NCI-H1436 treated with DMSO at 0.1 percent for 48 hours (cell line): ENCODE measurements at places on chromosomes 6 and 20.

GRCh38 chr6:14721103-14721758 lies 524.6 kb upstream of the JARID2 start:
- no peak for DNase-seq

DNA sequence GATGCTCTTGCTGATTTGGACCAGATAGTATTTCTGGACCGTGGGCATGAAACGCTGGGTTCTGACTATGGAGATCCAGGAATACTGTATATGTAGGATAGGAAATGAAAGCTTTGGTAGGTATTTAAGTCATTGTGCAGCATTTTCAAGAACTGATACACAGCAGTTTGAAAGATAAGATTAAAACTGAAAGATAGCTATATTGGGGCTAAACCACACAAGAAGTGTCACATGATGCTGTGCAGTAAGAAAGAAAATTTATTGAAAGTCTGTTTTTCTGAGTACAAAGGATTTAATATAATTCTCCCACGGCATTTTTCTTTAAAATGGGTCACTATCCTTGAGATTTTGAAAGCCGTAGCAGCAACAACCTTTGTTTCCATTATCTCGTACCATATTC lies 305 bp downstream of the IL17A start:
- DNase-seq: no peak

DNA sequence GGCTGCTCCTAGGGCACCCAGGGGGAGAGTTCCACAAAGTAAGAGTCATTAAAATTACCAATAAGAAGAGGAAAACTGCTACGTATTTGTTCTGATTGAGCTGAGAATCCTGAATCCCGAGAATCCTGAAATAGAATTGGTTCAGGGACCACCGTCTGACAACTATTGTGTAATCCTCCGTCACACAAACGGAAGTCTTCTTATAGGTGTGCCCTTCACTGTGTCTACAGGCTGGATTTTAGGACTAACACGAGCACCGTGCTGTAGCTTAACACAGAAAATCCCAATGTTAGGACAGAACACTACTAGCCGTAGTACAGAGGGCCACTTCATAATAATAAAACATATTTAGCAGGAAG lies 50.6 kb upstream of the RNF182 start:
- DNase-seq: no peak

DNA sequence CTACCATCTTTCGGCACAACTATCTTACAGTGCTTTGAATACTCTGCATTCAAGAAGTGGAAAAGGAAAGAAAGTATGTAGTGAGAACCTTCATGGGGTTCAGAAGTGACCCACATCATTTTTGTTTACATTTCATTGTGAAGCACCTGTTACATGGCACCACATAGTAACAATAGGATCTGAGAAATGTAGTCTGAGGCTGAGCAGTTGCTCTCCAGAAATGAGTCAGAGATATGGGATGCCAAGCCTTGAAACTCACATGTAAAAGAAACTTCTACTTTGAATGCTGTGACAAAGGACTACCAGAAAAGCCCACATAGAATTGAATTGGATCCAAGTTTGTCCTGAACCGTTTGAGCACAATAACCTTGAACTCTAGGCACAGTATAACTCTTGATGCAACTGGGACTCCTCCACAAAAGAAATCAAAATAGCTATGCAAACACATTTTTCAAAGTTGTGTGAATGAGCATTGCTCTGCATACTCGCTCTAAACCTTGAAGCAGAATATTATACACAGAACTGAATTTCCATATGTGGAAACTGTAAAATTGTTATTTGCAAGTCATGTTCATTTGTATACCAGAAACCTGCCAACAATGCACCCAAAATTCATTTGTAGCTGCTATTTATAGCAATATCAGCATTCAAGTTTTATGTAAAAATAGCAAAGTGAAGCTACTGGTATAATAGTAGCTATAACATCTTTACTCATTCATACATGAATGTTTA lies 400.9 kb upstream of the POU3F2 start:
- no peak for DNase-seq

- DNase-seq: no peak
Measured at GRCh38 chr6:68760485-68760884, 125.4 kb downstream of the ADGRB3 start.

DNA sequence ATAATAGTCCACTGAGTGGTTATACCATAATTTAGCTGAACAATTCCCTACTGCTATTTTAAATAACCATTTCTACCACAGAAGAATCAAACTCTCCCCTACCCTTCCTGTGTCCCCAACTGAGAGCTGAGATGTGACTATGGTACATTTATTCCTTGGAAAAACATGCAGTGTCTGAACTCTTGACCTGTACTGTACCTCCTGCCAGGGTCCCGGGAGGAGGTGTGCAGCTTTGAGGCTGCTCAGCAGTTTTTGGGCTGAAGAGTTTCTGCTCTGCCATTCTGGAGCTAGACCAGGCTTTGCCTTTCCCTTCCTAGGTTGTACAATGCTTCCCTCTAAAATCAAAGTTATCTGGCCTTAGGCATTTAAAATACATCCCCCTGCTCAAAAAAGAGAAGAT lies 275.1 kb upstream of the SGK1 start:
- no peak for DNase-seq

DNA sequence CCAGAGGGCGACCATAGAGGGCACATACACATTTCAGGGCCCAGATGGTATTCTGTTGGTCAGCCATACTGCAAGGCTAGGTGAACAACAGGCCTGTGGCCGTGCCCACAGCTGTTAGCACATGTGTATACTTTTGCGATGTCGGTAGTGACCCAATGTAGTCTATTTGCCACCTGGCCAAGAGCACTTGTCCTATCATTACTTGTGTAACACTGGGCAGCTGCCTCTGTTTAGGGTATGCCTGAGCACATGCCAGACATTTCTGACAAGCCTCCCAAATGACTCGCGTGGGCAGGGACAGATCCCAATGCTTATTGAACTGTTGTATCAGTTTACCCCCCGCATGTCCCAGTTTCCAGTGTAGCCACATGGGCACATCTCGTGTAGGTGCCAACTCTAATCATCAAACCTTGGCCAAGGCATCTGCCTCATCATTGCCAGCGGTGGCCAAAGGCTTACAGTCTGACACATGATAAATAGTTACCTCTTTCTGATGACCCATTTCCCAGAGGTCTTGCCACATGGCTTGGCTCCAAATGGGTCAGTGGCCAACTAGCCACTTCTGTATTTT lies 74.4 kb upstream of the FBXL4 start:
- no peak for DNase-seq

DNA sequence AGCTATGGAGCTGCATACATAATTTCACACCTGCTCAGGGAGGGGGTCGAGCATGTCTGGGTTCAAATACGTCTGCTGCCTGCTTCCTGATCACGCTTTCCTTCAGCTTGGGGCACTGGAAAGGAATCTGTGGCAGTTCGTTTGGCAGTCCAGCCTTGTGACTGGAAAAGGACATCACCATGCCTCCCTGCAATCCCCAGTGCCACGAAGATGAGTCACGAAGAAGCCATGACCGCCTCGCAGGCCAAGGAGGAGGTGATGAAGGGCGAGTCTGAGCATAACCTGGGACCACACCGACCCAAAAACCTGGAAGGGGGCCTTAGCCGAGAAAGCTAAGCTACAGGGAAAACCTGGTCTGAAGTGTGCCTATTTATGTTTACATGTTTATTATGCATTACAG lies 13.1 kb downstream of the JAG1 start:
- no peak for DNase-seq

GRCh38 chr20:18613553-18613952 lies 25.7 kb downstream of the DTD1 start:
- no peak for DNase-seq

DNA sequence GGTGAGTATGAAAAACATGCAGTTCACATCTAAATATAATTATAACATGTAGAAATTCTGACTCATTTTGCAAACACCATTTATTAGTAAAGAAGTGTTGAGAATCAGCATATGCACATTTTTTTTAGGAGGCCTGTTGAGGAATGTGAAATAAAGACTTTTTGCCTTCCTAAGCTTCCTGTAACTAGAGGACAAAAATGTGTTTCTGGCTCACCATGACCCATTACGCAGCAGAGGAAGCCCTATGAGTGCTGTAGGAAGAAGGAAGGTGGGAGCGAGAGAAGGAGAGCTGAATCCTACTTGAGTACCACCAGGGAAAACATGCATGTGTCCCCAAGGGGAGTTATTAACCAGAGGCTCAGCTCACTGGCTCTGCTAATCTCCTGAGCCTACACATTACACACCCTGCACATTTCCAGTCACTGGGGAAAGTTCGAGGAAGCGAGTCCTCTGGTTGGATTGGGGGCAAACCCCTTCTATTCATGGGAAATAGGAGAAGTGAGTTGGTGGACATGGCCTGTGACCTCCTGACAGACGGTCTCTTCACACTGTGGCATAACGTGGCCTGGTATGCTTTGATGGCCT lies 540.5 kb upstream of the JAG1 start:
- DNase-seq: no peak

- no peak for DNase-seq
Measured at GRCh38 chr6:43250992-43251373, 7.7 kb downstream of the TTBK1 start.

DNA sequence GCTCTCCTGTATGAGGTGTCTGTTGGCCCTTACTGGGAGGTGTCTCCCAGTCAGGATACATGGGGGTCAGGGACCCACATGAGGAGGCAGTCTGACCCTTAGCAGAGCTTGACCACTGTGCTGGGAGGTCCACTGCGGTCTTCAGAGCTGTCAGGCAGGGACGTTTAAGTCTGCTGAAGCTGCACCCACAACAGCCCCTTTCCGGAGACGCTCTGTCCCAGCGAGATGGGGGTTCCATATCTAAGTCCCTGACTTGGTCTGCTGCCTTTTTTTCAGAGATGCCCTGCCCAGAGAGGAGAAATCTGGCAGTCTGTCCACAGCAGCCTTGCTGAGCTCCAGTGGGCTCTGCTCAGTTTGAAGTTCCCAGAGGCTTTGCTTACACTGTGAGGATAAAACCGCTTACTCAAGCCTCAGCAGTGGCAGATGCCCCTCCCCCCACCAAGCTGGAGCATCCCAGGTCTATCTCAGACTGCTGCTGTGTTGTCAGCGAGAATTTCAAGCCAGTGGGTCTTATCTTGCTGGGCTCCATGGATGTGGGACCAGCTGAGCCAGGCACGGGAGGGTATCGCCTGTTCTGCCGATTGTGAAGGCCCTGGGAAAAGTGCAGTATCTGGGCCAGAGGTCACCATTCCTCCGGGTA lies 36.3 kb upstream of the IBTK start:
- no peak for DNase-seq

DNA sequence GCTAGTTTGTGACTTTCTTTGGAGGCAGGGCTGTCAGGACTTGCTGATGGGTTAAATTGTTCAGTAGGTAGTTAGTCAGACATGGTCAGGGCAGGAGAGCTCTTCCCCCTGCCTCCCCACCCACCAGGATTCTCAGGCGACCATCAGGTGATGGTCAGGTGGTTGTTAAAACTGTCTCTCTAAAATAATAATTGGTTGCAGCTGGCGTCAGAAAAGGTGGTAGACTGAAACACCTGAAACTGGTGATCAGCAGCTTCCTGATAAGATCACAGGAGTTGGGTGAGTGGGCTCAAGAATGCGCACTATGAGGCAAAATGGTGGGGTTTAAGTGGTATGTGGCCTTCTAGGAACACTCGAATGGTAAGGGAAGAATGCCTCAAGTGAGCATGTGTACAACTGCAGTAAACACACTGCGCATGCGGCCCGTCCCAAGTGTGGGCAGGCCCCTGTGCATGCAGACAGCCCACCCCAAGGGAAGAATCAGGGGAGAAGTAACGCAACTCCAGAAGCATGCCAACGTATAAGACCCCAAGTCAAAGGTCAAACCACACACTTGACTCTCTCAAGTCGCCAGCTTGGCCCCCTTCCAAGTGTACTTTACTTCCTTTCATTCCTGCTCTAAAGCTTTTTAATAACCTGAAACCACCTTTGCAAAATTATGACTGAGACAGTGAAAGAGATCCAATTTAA lies 7.9 kb upstream of the BLCAP start:
- DNase-seq: no peak

- no peak for DNase-seq
Measured at GRCh38 chr6:146027586-146028251, 1.1 kb upstream of the GRM1 start.

DNA sequence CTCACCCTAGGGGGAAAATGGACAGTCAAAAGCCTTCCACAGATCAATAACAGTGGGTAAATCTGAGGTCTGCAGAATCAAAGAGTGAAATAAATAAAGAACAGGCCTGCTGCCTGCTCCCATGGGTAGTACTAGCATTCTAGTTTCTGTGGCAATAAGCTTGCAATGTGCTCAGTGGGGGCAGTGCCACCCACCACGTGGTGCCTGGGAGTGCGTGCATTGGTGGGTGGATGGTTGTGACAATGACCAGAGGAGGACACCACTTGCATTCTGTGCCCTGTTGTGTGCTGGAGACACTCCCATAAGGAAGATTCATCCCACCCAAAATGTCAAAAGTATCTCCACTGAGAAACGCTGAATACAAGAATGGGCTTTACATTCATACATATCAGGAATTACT lies 95.5 kb upstream of the NEDD9 start:
- no peak for DNase-seq

DNA sequence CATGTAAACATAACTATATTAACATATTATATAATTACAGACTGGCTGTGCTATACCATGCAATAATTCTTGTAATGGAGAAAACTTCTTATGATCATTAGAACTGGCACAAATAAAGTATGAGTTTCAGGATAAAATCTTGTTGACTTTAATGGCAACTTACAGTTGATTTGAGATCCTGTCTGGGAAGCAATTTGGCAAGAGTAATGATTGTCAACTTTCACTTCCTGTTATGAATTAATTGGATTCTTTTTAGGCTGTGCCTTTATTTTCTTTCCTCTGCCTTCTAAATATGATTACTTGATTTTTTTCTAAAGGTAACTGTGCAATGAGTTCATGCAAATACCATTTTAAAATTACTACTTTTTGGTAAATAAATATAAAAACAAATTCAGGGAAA lies 158.1 kb upstream of the B3GAT2 start:
- no peak for DNase-seq

DNA sequence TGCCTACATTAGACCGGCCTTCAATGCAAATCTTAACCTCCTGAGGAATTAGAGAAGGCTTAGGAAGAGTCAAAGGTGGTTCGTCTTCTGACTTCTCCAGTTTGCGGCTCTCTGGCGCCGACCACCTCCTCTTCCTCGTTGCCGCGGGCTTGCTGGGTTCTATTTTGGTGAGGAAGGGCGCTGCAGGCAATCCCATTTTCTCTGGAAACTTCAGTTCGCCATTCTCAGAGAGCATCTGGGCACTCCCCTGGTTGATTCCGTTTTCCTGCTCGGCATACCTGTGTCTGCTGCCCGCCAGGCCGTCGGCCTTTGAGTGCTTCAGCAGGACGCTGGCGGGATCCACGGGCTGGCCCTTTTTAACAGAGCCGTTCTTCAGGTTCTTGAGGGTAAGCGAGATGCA lies 67.9 kb downstream of the GMPR start:
- no peak for DNase-seq

- no peak for DNase-seq
Measured at GRCh38 chr6:134464690-134465411, 146.9 kb upstream of the SGK1 start.

GRCh38 chr6:87921034-87921433 lies 126.6 kb upstream of the SPACA1 start:
- DNase-seq: no peak

DNA sequence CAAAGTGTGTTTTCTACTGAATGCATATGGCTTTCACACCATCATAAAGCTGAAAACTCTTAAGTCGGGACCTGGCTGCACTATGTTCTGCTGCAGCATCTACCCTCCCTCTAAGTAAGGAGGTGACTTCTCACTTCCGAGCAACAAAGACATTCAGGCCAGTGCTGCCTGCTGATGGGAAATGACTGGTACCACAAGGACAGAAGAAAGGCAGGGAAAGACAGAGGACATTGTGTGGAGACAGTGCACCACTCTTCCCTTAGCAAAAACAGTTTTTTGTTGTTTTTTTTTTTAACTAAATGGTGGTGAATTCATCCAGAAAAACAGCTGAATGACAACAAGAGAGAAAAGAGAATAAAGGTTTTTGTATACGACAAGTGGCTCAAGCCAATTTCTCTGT lies 81.5 kb downstream of the MAP7 start:
- no peak for DNase-seq
